ENCODE measurements at places on chromosomes 12 and 14.

DNA sequence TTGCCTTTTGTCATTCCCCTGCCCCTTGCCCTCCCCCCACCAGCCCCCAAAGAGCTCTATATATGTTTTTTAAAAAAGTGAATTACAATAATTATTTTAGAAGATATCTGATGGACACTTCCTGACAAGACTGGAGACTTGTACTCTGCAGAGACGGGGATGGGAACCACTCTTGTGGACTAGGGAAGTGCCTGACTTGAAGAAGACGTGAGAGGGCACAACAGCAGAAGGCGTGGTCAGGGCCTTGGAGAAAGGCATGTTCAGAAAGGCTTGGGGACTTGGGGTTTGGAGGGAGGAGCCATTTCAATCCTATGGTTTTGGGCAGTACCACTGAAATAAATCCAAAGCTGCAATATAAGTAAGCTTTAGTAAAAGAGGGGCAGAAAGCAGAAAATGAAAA lies 154.7 kb downstream of the APAF1 start:
- DNase-seq: no peak

- DNase-seq: no peak
Measured at GRCh38 chr14:103510724-103511693, 11.6 kb downstream of the CKB start.

DNA sequence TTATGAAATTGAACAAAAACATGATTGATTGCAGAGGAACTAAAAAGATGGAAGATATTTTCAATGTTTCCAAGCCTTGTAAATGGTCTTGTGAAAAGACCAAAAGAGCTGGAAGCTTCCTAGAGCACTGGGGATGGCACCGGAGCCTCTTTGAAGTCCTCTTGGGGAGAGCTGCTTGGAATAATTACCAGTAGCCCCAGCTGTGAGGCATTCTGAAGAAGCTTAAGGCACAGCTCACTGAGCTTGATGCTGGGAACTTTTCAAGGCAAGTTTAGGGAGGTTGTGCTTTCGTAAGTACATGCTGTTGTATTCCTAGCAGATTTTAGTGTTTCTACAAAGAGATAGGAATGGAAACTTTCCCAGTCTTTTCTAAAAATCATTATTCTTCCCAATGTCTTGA lies 13.9 kb downstream of the PDZRN4 start:
- DNase-seq: no peak

- no peak for DNase-seq
Measured at GRCh38 chr12:2936301-2936700, 22.9 kb upstream of the TEAD4 start.
